ENCODE measurements at places on chromosomes 5 and 9.

DNA sequence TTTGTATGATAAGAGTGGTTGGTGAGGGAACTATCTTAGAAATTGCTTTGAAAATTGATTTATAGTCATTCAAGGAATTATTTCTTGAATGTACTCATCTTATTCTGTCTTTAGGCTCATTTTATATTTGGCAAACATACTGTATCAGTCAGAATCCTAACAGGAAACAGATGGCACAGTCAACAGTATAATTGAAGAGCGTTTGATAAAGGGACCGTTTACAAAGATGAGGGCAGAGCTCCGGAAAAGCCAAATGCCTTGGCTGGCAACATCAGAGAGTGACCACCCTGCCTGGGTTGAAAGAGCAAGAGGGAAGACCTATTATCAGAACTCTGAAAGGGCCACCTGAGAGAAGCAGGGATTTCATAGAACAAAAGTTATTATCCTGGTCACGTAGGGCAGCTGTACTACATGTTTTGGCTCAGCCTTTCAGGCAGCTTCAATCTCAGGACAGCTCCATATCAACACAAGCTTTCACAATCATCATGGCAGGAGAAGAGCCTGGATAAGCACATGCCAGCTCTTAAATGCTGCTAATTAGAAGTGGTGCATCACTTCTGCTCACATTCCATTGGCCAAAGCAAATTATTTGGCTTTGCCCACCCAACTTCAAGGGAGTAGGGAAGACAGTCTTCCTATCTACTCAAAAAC, 47.2 kb upstream of the ARL15 start:
- DNase-seq: no peak

DNA sequence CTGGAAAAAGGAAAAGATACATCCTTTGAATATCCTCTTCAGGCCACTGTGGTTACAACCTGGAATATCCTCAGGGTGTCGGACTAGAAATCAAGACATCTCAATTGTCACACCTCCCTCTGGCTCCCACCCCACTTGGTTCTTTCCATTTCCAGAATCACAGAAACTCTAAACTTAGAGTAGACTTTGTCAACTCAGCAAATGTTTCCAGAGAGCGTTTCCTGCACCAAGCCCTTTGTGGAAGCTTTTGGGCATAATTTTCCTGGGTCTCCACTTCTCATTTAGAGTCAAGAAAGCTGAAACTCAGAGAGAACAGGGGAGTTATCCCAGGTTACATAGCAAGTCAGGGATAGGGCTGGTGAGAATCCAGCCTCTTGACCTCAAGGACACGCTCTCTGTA, 108.8 kb downstream of the ASTN2 start:
- DNase-seq: no peak

DNA sequence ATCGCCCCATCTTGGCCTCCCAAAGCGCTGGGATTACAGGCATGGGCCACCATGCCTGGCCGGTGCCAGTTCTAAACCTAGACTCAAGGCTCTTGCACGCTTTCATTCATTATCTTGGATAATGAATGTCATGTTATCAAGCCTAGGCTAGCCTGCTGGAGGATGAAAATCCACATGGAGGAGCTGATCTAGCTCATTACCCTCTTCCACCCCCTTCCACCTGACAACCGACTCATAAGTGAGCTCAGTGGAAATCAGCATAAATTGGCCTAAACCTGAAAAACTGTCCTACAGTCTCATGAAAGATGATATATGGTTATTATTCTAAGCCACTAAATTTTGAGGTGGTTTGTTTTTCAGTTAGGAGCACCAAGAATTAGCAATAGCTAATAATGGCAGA, 3.6 kb upstream of the TGFBR1 start:
- no peak for DNase-seq

DNA sequence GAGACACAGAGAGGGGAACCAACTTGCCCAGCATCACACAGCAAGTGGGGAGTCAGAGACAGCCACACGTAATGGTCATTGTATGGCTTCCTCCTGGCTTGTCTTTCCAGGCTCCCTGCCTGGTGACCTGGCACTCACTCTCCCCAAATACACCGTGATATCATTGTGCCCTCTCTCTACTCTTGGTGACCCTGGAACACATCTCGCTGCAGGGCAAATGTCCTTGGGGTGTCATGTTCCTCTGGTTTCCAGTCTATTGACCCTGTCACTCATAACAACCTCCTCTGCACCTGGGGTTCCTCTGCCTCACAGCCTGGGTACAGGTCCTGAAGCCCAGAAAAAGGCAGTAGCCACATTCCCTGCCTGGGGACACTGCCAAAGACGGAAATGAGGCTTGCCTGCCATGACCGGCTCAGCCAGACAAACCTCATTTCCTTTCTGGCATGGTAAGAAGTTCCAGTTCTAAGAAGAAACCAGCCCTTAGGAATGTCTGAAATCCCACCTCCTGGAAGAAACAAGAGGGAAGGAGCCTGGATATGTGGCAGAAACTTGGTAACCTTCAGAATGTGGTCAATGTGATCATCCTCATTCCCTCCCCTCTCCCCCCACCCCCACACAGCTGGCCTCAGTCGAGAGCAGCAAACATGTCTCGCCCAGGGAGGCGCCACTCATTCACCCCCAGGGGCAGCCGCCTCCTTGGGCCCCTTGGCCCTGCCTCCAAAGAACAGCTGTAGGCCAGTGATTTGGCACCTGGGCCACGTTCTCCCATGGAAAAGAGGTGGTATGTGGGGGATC, 30.6 kb upstream of the SMU1 start:
- peak; percentile 77 for DNase-seq

DNA sequence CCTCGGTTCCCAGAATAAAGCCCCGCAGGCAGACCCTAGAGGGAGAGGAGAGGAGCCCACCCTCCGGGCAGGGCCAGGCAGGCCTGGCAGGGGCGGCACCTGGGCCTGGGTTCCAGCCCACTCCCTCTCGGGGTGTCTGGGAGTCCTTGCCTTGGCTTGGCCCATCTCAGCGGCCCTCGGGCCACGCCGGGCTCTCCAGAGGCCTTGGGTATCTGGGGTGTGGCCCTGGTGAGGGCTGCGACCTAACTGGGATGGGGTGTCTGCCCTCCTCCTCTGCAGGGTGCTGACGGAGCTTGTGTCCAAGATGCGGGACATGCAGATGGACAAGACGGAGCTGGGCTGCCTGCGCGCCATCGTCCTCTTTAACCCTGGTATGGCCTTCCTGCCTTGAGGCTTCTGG, 105.4 kb downstream of the RXRA start:
- DNase-seq: no peak

DNA sequence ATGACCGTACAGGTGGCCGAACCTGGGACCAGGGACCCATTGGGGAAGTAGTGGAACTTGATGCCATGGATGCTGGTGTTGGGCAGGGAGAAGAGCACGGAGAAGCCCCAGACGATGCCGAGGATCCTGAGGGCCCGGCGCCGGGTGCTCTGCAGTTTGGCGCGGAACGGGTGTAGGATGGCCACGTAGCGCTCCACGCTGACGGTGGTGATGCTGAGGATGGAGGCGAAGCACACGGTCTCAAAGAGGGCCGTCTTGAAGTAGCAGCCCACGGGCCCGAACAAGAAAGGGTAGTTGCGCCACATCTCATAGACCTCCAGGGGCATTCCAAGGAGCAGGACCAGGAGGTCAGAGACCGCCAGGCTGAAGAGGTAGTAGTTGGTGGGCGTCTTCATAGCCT, 585 bp downstream of the NMUR2 start:
- no peak for DNase-seq

DNA sequence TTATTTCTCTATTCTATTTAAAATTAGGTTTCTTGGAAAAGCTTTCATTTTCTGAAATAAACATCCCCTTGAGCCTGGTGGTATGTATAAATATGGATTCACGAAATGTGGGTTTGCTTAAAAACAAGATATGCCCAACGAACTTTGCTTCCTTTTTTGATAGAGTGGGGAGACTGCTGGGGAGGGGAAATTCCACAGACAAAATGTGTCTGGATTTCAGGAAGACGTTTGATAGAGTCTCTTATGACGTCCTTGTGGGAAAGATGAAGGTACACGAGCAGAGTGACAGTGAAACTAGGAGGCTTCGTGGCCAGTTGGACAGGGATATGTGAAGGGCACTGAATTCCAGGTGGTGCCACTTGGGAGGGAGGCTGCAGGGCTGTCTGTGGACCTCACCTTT, 84.5 kb upstream of the RPS23 start:
- DNase-seq: no peak

DNA sequence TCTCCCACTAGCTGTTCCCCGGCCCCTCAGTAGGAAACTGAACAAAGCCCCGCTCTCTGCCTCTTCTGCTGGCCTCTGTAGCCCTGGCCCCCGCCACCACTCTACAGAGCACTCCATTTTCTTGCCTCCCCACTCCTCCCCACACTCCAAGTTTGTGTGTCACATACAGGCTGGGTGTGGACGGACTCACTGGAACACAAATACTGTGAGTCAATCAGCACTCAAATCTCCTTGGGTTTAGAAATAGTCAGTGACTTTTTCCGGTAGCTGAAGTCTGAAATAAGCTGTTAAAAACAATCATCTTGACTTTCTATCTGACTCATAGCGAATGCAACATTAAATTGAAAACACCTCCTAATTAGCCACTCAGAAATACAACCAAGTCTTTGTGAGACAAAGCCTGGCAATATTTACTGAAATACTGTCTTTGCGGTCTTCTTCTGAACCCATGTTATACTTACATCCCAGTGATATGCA, 122.5 kb downstream of the LHFPL2 start:
- no peak for DNase-seq

DNA sequence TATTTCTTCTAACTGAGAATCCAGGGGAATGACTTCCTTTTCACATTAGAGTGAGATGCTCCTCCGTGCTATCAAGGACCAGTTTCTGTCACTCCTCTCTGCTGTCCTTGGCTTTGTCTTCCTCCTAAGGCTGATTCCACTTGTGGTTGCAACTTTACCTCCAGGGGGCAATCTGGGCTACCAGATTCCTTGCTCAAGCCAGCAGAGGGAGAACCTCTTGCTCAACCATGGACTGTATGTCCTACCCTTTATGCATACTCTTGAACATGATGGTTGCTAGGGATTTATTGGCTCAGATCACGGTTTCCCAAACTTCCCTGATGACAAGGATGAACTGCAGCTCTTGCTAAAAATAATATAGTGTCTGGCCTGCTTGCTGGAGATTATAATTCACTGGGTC, 24.0 kb downstream of the NNT start:
- peak; percentile 78 for DNase-seq

DNA sequence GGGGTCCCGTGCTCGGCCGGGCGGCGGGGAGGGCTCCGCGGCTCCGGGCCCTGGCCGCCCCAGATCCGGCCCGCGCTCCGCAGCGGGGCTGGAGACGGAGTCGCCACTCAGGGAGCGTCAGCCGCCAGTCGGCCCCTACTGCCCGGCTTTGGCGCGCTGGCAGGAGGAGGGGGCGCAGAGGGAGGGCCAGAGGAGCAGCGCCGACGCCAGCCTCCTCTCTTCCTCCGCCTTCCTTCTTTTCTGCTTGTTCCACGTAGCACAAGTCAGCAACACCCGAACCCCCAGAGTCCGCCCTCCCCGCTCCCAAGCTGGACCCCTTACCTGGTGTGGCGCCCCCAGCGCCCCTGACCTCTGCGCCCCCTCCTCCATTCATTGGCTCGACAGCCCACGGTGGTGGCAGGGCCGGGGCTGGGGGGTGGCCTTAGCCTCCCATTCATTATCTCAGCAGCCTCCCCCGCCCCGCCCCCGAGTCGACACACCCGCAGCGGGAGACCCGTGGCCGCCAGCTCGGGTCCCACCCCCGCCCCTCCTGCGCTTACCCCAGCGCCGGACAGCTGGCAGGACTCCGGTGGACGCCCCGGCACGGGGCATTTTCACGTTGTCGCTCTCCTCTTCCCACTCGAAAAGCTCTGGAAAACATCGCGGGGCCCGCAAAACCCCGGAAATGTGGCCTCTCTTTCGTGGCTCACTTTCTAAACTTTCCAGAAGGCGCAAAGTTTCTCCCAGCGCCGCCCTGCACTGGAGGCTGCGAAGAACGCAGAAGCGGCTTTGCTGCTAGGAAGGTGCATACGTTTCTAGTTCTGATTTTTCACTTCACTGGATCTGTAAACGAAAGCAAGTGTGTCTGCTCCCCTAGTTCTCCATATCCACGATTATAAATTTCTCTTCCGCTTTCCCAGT, at the start of gene LPAR1:
Gene LPAR1 (minus strand): TSS at position 140 of the 900 bp plus-strand sequence. CDS start 66,353 bp downstream, outside the sequence.
- DNase-seq: no peak

All from H4 (cell line).